ENCODE measurements at places on chromosomes 7 and 10.

DNA sequence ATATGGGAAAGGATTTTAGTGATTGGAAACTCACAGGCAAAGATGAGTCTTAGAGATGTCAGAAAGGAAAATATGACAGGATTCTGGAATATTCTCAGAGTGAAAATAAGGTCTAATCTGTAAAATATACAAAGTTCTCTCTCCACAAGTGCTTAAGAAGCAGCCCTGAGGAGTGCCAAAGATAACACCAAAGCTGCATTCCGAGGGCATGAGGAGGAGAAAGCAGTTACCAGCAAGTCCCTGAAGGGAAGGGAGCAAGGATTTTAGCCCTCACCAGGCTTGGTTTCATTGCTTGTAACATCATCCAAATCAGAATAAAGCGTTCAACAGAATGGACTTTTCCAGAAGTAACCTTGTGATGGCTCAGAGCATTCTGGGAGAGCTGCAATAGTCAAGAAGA is 31.4 kb upstream of the DLX6 start:
- no peak for DNase-seq

- no peak for DNase-seq
These were observed 170.5 kb downstream of the SRPK2 start for GRCh38 chr7:105218215-105218614.

GRCh38 chr7:1951159-1951536 is 281.1 kb downstream of the ELFN1 start:
- DNase-seq = no peak

- no peak for DNase-seq
These were observed 4.8 kb downstream of the GPR146 start for GRCh38 chr7:1049006-1049741.

GRCh38 chr7:7060828-7061599 is 121.3 kb upstream of the C1GALT1 start:
- DNase-seq = no peak

GRCh38 chr7:134188311-134188710 is 61.2 kb downstream of the LRGUK start:
- no peak for DNase-seq

GRCh38 chr7:105014693-105015389 is 836 bp downstream of the KMT2E start:
- DNase-seq = no peak

All from BJ (cell line).